ENCODE measurements at places on chromosomes 3 and 15.

- no peak for DNase-seq
Measured at GRCh38 chr15:43194795-43195194, 9.6 kb downstream of the CCNDBP1 start.

DNA sequence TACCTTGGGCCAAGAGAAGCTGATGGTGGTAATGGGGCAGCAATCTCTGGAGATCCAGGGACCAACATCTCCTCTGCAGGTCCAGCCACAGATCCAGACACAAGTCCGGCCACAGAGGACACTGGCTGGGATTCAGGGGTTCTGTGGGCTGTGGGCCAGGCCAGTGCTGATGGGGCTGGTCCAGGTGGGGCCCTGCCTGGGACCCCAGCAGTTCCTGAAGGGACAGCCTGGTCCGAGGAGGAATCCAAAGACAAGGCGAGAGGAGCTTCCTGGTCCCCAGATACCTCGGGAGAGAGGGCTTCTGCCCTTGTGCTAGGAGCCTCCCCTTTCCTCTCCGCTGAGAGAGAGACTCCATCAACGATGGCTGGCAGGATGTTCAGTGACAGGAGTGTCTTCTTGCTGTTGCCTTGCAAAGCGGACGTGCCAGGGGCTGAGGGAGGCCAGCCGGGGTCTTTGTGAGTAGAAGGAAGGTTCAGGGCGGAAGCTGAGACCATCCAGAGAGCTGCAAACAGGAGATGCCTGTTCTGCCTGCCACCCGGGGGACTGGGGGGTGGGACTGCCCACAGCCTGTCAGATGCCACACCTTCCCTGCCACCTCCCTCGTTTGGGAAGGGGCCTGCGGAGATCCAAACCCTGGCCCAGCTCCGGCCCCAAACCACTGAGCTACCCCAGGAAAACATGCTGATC, 24.5 kb upstream of the GOLGA6C start:
- DNase-seq, result no peak

DNA sequence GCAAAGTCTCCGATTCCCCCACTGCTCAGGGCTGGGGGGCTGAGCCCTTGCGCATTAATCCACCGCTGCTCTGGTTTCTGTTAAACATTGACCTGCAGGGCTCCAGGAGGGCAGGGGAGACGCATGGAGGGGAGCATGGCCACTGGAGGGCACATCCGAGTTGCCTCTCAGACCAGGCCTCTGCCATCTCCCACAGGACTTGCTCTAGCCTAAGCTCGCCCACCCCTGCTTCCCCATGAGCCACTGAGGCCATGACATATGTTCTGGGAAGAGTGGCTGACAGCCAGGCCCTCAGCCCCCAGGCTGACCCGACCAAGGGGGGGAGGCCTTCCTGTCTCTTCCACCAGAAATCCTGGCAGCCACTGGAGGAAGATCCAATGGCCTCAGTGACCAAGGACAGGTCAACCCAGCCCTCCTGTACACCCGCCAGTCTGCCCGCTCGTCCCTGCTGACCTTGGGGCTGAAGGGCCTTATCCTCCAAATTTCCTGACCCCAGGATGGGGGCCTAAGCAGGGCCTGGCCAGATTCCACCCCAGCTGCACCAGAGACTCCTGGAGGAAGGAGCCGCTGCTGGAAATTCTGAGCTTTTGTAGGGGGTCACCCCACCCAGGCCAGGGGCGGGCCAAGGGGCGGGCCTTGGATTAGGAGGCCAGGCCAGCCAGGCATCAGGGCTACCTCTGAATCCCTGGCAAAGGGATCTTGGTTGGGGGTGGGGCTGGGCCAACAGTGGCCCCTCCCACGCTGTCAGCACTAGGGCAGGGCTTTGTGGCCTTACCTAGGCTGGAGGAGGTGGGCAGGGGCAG, at the start of gene HYAL1:
Gene HYAL1, minus strand, starts transcription at position 562 of the 803 bp plus-strand sequence. CDS start 618 bp downstream, outside the sequence.
- no peak for DNase-seq

DNA sequence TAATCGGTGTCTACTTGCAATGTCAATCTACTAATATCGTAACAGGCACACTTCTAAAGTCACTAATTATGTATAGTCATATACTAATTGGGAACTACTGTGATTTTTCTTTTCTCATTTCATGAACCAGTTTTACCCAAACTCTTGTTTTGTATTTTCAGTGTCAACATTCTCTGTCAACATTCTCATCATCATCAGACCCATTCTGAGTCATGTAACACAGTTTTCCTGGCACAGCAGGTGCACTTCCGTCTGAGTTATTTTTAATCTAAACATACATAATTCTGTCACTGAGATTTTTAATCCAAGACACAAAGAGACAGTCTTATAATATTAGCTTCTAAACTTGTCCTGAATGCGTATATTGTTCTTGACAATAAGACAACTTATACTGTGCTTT, 205.1 kb upstream of the EIF1B start:
- DNase-seq, result no peak

GRCh38 chr3:190531406-190531805, 17.5 kb downstream of the IL1RAP start:
- no peak for DNase-seq

- DNase-seq, result no peak
Measured at GRCh38 chr15:98772895-98773294, 124.6 kb downstream of the IGF1R start.

DNA sequence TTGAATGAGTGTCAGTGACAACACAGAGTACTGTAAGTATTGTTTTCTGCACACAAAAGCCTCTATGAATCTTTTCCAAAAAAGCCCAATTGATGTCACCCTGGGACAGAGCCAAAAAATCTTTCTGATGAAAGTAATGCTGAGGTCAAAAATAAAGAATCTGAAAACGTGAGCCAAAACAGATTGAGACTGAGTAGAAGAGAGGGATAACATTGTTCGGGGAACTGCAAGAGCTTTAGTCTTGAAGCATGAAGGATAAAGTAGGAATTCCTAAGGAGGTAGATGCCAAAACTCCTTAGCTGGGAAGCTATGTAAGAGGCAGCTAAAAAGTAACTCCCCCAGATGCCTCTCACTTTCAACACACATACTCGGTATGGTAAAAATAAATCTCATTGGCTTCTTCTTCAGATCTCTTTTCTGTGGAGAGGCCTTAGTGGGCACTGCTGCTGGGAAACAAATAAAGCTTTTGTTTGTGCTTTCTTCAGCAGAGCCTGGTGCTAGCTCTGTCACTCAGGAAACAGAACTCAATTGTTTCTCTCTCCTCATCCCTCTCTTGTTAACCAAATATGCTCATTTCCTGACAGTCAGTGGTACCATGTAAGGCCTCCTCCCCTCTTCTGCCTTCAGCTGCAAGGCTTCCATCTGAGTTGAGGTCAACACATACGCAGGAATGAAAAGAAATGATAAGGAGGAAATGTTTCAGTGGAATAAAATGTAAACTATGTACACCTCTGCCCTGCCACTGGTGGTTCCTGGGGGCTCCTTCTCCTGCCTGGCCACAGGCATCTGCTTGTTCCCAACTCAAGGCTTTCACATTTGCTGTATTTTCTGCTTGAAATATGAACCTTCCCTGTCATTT, 58.1 kb downstream of the CD200 start:
- DNase-seq, result peak; percentile 89

DNA sequence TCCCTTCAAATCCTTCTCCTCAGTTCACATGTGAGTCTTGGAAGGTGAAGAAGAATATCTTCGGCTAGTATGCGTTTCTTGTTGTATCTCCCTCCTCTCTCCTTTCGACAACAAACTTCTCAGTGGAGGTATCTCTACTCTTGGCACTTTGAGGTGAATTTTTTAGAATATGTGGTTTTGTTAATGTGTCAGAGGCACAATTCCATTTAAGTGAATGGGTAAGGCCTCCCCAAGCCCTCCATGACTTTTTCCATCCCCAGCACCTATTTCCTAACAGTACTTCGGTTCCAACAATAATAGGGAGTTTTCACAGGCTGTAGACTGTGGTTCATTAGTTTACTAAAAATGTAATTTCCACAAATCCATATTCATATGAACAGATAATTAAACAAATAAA, 74.2 kb downstream of the TM4SF4 start:
- DNase-seq, result no peak

DNA sequence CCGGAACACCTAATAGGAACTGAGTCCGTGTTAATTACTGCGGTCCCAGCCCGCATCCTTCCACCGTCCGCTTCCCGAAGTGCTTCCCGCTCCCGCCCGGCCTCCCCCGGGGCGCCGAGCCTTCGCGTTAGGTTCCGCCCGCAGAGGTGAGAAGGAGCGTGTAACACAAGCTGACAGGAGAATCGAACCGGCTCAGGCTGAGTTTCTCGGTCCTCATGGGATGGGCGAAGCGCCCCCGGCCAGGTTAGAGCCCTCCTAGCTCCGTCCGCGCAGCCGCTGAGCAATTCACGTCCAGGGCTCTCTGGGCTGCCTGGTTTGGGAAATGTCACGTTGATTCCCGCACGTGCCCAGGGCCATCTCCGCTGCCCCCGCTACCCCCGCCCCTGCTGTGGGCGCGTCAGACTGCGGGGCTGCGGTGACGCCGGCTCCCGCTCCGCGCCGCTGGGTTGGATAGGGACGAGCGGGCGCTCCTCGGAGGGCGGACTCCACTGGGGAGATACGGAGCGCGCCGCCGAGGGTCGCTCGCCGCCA, 954 bp downstream of the CLDN11 start:
- DNase-seq, result no peak

GRCh38 chr15:38401701-38402100, 52.2 kb upstream of the FAM98B start:
- DNase-seq, result no peak

- no peak for DNase-seq
Measured at GRCh38 chr3:53885239-53885638, 3.3 kb upstream of the ACTR8 start.

- peak; percentile 94 for DNase-seq
Measured at GRCh38 chr3:190306513-190307163, 15.6 kb downstream of the CLDN1 start.

DNA sequence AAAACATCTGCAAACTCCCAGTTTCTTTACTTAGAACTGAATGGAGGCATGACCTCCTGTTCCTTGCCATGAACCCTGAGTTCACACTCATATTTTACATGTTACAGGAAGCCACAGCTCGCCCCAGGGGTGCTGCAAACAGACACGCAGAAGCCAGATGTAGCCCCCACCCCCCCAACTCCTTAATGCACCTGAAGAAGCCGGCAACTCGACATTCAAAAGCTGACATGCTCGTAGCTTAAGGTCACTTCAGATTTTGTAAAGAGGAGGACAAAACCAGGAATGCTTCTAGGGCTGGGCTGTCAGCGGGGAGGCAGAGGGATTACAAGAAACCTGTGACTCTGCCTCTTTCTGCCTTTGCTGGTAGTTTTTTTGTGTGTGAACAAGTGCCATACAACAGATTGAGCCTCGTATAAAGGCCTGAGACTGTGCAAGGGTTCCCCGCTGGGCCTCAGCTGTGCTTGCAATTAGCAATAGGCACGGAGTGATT, 42.0 kb upstream of the FEZF2 start:
- no peak for DNase-seq

GRCh38 chr3:105674437-105675065, 194.3 kb downstream of the CBLB start:
- no peak for DNase-seq

- no peak for DNase-seq
Measured at GRCh38 chr3:39192490-39193092, at the start of gene XIRP1. XIRP1 (minus strand) TSS chr3:39192595; CDS start chr3:39189445, 3,150 bp downstream.

DNA sequence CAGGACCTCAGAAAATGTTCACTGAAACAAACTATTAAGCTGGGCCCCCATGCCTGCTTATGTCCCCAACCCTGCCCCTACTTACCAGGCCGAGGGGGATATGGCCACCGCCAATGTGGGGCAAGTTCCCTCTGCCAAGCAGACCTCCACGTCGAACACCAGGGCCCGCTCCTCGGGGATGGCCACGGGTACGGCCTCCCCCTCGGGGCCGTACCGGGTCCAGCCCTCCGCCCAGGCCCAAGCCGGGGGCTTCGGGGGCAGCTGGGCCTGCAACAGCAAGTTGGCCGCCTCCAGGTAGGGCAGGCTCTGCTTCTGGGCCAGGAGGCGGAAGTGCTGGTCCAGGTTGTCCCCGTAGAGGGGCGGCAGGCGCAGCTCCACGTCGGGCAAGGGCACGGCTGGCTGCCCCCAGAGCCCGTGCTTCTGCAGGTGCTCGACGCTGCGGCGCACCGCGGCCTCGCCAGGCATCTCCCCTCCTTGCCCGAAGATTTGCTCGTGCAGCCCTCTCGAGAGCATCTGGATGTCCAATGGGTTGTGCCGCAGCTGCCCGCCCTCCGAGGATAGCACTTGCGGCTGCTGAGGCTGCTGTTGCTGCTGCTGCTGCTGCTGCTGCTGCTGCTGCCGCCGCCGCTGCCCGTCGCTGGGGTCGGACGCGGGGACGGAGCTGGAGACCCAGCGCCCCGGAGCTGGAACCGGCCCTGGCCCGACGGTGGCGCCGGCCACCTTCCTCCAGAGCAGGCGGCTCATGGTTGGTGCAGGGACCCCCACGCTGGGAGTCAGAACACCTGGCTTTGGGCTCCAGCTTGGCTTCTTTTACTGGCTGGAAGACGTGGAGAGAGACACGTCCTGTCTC, 1.4 kb downstream of the POLG start:
- no peak for DNase-seq

GRCh38 chr15:63200464-63201249, 11.3 kb downstream of the RAB8B start:
- no peak for DNase-seq

DNA sequence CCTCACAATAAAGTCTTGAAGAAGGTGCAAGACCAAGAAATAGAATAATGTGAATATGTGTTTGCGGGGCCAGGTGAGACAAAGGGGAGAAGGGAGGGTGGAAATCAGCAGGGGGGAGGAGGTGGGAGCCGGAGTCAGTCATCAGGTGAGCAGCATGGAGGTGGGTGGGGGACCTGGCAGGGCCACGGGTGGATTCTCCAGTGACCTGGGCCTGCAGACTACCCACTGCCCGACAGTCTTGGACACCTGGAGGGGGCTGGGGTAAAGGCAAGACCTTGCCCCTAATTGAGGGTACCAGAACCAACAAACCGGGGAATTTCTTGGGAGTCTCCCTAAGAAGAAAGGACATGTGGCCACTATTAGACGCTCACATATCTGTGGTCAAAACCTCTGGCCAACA, 95.8 kb downstream of the CHSY1 start:
- DNase-seq, result no peak

DNA sequence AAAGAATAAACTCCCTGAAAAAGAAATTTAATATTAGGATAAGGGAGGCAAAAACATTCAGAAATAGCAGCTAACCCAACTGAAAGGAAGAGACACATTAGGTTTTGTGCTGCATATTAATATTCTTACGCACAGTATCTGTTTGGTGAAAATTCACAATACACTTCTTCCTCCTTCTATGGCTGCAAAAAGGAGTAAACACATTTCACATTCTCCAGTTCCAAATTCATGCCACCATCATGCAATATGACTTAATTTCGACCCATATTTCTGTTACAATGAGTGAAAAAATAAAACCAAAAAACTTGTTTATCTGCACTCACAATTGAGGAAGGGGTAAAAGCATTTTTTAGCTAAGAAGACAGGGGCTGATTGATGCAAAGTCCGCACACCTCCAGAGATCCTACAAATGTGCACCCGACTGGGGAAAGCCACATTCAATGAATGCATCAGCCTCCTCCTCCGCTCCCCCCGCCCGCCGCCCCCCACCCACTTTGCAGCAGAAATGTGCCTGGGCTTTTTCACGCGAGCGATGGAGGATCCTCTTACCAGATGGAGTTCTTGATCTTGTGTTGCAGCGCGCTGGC, 1.0 kb downstream of the RFX7 start:
- no peak for DNase-seq
